ENCODE measurements at places on chromosomes 7 and 10.

DNA sequence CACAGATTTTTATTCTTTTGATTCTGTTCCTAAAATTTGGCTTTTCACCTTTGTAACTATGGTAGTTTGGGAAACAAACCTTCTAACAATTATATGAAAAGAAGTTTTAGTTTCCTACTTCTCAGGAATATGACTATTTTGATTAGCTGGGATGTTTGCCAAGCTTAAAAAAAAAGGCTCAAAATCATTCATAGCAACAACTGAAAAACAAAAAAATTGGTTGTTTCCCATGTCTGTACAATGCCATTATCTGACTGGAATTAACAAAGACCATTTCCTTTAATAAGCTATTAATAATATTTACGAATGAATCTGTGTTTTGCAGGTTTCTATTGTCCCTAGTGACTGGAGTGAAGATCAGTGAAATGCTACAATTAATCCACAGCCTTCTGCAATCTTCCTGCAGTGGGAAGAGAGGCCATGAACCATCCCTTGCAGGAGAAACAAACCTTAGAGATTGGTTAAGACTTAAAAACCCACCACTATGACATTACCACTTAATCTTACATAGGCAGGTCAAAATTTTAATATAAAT, 4.2 kb downstream of the PURB start:
- DNase-seq: no peak

DNA sequence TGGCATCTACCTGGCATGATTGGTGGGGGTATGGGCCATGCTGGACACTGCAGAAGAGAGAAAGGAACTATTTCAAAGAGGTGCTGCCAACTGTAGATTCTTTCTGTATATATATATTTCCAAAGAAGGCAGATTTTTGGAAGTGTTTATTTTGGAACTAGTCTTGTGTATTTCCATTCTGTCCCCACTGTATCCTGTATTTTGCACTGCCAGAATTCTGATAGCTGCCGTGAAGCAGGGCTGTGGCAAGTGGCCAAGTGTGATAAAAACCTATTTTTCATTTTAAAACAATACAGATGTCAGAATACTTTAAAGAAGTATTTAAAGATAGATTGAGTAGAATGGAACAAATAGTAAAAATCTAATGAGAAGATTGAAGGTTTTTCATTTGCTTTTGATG, 17.1 kb downstream of the MCU start:
- no peak for DNase-seq

- no peak for DNase-seq
Measured at GRCh38 chr10:1116051-1116450, 59.9 kb downstream of the WDR37 start.

GRCh38 chr7:106312099-106312871, 27.5 kb upstream of the NAMPT start:
- no peak for DNase-seq

GRCh38 chr7:134813663-134814396, 34.4 kb downstream of the CALD1 start:
- DNase-seq: no peak

DNA sequence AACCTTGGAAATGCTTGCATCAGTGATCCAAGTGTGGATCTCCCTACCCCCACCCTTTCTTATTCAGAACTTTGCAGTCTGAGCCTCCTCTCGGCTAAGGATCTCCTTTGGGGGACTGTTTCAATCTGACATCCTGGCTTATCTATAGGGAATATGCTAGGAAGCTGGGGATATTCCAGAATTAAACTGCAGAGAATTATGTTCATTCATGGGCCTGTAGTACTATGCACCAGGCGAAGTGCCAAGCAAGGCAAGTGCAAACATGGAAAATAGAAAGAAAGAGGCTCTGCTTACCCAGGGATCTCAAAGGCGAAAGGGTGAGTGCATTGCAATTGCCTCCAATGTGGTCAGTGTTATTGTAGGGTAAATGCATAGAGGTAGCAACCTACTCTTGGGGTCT, 96.5 kb downstream of the CACNB2 start:
- no peak for DNase-seq
